ENCODE measurements at places on chromosomes 11 and 22.
A peak's percentile ranks its signal among the peaks of the same experiment; 100 is the strongest.

GRCh38 chr11:117837070-117837776 is 12.7 kb upstream of the FXYD2 start:
- DNase-seq = no peak

DNA sequence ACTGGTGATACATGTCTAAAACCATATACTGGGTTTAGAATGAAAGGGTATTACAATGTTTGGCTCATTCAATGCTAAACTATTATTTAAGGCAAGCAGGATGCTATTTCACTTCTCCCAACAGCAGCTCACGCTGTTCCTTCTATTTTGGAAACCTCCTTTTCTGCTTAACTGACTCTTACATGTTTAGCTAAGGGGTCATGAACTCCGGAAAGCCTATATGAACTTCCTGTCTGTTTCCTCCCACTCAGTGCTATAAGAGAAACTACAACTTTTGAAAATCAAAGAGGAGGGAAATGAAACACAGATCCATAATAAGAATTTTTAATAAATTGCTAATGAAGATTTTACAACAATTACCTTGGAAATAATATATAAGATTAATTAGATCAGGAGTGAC is 30.9 kb downstream of the SLC36A4 start:
- DNase-seq = no peak

DNA sequence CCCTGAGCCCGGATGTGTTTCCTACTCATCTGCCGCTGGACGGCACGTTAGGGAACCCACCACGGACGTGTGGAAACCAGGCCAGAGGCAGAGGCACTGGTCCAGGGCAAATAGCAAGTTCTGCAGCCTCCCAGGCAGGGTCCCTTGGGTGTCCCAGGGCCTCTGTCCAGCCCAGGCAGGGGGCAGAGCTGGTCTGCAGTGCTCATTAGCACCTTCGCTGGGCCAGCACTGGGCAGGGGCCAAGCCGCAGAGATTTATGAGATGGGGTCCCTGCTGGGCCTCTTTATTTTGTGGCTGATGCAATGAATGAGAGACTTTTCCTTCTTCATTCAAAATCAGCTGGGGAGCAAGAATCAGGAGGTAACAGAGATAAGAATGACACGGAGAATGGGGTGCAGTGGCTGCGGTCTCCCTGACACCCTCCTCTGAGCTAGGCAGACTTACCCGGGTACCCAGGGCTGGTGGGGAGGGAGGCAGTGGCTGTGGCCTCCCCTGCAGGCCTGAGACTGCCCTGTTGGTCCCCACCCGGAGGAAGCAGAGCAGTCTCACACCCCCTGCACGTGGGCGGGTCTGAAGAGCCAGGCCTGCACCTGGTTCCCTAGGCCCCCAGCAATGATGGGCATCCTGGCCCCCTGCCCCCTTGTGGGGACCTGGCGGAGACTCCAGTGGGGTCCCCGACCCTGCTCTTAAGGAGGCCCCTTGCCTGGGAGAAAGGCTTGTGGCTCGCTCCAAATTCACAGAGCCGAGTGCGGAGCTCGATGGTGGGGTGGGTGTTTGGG is 14.0 kb upstream of the PARVG start:
- no peak for DNase-seq

GRCh38 chr11:119729951-119730613 is 1.1 kb upstream of the NECTIN1 start:
- DNase-seq = peak; percentile 38

DNA sequence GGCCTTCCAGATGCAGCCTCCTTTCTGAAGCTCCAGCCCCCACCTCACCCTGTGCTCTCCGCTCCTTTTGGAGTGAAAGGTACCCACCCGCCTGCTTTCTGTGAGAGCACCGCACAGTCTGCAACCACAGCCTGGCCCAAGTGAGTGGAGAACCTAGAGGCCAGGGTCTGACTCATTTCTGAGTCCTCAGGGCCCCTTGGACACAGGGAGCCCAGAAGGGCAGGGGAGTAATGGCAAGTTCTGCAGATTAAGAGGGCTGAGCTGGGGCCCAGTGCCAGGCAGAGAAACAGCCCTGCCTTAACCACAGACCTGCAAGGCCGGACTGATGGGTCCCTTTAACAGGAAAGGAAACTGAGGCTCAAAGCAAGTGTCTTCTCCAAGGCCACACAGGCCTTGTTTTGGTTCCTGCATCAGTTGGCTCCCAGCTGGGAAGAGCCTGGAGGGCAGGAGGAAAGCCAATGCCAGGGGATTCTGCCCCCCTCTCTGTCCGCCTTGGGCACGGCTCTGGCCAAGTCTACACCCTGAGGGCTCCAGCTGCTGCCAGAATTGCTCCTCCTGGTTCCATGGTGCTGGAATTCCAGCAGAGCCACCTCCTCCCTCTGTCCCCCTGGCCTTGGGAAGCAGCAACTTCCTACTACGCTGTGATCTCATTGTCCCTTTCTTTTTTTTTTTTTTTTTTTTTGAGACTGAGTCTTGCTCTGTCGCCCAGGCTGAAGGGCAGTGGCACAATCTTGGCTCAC is 55.1 kb downstream of the CYTH4 start:
- DNase-seq = no peak
